NCI-H774 (cell line): ENCODE measurements at places on chromosomes 2 and 18.

DNA sequence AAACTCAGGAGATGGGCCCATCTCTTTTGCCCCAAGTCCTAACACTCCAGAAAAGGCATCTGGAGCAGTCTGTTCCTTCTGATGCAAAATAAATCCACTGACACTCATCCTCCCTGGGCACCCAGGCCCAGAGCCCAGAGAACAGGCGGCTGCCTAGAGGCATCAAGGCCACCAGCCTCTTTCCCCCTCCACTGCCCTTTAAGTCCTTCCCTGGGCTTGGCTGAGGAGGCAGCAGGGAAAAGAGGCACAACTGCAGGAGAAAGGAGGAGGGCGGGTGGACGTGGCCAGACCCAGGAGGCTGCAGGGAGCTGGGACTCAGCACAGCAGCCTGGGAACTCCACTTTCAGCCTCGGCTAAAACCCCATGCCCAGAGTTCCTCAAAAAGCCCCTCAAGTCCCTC is 99.7 kb upstream of the ID2 start:
- no peak for DNase-seq

DNA sequence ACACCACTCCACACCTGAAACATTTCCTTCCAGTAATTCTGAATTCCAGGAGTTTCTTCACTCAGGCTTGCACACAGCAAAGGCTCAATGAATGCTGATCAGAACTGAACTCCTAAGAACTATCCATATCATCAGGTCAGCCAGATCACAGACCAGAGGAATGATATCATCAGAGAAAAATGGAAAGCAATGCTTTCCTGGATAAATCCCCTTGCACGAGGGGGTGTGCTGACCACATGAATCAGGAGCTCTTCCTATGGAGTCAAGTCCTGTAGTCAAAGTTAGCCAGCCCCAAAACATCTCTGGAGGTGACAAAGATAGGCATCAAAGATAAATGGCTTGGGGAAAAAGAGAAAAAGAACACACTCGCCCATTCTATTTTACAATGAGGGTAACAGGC is 83.8 kb upstream of the ACVR2A start:
- DNase-seq: no peak

- DNase-seq: no peak
Measured at GRCh38 chr2:52456561-52457377, 1310.8 kb upstream of the CHAC2 start.

- no peak for DNase-seq
Measured at GRCh38 chr2:172098287-172098649, 4.4 kb downstream of the DLX2 start.

DNA sequence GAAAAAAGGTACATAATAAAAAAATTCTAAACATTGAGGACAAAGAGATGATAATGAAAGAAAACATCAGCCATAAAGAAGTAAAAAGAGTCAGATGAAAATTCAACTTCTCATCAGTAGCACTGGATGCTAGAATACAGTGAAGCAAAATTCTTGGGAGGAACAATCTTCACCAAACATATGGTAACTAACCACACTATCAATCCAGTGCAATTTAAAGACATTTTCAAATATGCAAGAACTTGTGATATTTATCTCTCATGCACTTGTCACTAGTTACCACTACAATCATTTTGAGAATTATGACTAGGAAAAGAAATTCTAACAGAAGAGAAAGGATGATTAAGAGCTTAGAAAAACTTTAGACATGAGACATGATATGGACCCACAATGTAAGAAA is 127.4 kb downstream of the RTTN start:
- no peak for DNase-seq

DNA sequence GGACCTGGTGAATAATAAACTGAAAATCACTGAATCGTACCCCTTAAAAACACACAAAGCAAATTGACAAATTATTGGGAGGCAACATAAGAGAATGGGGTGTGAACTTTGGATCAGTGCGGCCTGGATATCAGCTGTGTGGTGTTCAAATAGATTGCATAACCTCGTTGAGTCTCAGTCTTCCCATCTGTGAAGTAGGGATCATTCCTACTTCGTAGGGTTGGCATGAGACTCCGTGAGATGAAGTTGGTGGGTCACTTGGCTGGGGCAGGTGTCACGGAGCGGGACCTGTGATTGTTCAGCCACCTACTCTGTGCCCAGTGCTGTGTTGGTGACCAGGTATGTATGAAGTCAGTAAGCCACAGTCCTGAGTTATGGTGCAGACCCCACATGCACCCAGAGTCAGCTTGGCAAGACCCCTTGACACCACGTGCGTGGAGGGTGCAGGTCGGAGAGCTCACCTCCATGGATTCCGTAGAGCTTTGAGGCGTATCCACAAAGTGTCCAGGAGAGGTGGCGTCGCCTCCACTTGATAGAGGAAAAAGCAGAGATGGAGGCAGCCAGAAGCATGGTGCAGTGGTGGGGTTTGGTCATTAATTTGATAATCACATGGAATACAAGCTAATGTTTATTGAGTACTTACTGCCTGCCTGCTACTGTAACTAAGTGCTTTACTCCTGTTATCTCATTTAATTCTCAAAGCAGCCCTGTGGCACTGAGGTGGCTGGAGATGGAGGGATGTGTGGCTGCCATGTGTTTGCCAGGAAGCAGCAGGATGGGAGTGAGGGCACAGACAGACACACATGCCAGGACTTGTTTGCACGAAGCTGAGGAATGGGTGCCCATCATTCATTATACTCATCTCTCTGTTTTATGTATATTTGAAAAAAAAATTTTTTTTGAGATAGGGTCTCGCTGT is 35.8 kb downstream of the HPCAL1 start:
- DNase-seq: no peak

GRCh38 chr2:174544156-174544555 is 53.4 kb downstream of the WIPF1 start:
- DNase-seq: no peak

- DNase-seq: no peak
Measured at GRCh38 chr18:1013951-1014350, 109.3 kb downstream of the ADCYAP1 start.

- no peak for DNase-seq
Measured at GRCh38 chr2:159002462-159003111, 34.1 kb downstream of the TANC1 start.

- DNase-seq: no peak
Measured at GRCh38 chr2:39275016-39275415, 31.2 kb upstream of the CDKL4 start.

GRCh38 chr2:17573804-17574175 is 33.3 kb downstream of the VSNL1 start:
- no peak for DNase-seq
